ENCODE measurements at places on chromosomes 4 and X.

GRCh38 chrX:110992611-110993010 lies 103.4 kb upstream of the PAK3 start:
- DNase-seq = no peak

GRCh38 chrX:101009090-101009489 lies 39.6 kb downstream of the ARL13A start:
- no peak for DNase-seq

- no peak for DNase-seq
Measured at GRCh38 chrX:57232658-57233360, 53.7 kb upstream of the FAAH2 start.

DNA sequence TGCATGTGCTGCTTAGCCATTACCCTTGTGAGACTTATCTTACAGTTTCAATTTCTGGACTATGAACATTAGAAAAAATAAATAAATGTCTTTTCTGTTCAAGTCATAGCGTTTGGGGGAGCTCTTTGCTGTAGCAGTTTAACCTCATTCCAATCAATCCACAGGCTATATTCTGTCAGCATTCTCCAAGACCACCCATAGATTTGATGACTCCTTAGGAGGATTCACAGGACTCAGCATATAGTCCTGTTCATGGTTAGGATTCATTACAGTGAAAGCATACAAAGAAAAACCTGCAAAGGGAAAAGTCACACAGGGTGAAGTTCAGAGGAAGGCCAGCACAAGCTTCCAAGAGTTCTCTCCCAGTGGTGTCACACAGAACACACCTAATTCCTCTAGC lies 180.5 kb downstream of the ADAMTS3 start:
- DNase-seq = no peak

GRCh38 chr4:19156786-19157185 lies 1094.9 kb upstream of the SLIT2 start:
- DNase-seq = no peak

DNA sequence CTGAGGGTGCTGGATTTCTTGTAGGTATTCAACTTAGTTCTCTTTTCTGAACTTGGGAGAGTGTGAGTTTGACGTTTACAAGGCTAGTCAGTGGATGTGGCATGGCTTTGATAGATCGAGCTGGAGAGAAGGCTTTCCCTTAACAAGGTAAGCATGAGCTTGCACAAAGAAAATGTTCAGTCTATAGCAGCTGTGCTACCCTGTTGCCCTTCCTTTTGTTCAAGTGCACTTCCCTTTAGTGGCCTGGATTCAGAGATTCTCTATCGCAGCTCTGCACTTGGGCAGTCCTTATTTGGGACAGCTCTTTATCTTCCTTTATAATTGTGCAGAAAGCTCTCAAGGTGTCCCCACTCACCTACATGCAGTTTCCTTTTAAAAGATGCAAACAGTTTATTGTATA lies 198.0 kb downstream of the ARHGAP24 start:
- no peak for DNase-seq

GRCh38 chr4:123599920-123600810 lies 203.6 kb downstream of the SPRY1 start:
- DNase-seq = no peak

DNA sequence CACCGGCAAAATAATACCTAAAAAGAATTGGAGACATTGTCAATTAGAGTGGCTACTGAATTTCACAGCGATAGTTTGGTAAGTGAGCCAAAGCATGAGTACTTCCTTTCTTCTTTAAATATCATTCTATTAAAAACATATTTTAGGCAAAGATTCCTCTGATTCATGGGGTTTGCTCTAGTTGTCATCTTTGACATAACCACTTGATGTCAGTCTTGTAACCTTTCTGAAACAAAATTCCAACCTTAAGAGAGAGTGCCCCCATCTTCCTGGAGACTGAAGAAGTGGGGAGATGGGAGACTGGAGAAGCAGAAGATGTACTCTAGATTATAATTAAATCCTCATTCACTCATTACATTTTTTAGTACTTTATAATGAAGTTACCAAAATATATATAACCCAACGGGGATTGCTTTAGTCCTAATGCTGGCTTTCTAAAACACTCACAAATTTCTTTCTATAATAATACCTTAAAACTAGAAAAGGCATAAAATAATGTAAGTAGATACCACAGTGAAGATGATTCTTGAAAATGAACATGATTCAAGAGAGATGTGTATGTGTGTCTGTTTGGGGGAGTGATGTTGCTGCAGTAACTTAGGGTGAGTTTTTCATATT lies 96.4 kb downstream of the EMCN start:
- no peak for DNase-seq

DNA sequence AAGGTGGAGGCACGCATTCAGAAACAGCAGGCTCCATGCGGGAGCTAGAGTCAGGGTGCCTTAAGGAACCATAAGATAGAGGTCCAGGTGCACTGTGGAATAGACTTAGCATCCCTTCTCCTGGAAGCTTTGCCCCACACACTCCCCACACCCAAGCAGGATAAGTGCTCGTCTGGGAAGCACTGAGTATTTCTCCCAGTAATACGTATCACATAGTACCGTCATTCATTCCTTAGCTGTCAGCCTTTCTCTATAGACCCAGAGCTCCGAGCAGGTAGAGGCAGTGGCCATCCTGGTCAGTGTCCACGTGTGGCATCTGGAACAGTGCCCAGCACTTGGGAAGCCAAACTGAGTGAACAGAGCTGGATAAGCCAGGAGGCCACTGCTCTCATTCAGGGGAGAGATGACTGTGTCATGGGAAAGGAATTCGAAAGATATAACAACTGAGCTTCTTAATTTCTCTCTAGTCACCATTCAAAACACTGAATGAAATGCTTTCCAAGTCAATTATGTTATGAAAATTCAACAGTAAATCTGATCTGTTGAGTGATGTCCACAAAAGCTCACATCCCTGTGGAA lies 9.9 kb downstream of the APBB2 start:
- peak; percentile 77 for DNase-seq

- no peak for DNase-seq
Measured at GRCh38 chr4:96063639-96064038, 223.7 kb downstream of the PDHA2 start.

GRCh38 chrX:153305972-153306371 lies 15.6 kb downstream of the PNMA6F start:
- no peak for DNase-seq

DNA sequence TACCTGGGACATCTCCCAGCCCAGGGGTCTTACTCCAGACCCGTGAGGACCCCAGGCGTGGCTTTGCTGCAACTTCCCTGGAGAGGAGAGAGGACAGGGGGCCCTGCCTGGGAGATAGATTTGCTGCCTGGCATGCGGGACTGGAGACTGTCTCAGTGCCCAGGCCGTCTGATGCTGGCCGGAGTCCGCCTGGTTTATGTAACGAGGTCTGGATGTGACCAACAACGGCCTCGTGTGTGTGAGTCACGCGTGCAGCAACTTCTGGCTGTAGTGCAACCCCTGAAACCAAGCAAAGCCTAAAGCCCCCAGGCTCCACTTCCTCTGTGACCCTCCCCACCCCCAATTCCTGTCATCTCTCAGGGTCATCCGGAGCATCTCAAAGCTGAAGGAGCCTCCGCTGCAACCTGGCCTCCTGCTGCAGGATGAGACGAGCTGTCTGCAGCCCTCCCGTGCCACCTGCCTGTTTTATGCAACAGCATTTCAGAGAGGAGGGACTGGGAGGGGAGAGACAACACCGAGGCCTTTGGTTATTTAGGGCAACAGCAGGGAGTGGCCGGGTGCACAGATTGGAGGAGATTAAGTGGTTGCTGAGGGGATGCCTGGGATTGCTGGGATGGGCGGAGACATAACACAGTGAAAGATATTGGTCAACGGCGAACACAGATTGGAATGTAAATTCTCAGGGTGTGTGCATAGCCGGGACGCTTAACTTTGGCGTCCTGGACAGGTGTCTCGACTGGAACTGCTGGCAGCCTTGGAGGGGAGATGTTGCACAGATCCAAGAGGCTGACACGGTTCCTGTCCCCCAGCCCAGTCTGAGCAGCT lies 16.0 kb downstream of the XG start:
- DNase-seq = no peak

DNA sequence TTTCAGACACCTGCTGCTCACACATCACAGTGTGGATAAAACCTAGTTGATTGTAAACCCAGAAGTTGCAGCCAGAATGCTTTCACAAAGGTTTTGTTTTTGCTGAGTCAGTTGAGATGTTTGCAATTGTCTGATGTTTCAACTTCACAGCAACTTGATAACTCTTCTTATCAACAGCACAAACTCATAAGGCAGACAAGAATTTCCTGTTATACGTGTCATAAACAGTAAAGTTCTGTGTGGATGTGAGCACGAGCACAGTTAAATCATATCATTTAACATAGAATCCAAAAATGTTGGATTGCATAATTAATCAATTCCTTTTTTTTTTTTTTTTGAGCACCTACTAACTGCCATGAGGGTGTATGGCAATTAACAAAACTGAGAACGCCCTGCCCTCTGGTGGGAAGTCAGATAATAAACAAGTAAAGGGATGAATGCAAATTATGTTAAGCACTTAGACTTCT lies 512.2 kb downstream of the PDHA2 start:
- DNase-seq = no peak

- no peak for DNase-seq
Measured at GRCh38 chrX:110383414-110383813, 24.8 kb downstream of the RTL9 start.

DNA sequence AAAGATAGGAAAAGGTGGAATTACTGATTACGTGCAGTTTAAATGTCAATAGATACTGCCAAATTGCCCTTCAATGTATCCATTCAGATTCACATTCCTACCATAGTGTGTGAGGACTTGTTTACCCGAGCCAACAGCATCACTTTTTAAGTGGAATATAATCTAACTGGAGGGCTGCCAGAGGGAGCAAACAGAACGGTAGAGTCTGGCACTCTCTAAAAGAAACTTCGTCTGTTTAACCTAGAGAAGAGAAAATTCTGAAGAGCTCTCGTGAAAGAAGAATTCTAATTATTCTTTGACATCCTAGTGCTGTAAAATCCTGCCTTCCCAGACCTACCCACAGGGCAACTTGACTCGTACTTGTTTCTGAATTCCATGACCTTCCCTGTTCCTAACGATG lies 23.2 kb downstream of the SMIM43 start:
- DNase-seq = no peak

GRCh38 chr4:158121161-158121579 lies 51.7 kb downstream of the GASK1B start:
- no peak for DNase-seq

GRCh38 chr4:73850261-73850970 lies 2.7 kb upstream of the PF4V1 start:
- DNase-seq = no peak

DNA sequence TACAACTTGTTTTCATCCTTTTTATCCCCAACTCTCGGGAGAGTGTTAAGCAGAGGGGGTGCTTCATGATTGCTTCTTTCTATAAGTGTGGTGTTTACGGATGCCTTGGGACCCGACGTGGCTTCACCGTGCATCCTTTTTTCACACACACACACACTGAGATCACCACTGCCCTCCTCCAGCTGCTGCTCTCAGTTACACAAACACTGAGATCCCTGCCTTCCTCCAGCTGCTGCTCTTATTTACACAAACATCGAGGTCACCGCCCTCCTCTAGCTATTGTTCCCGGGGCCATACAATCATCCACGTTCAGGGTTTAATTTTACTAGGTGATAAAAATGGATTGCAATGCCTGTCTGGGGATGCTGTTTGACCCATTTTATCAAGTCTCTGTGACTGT lies 155.4 kb upstream of the FAM9B start:
- DNase-seq = no peak

GRCh38 chr4:111854494-111855087 lies 290.7 kb upstream of the FAM241A start:
- no peak for DNase-seq

GRCh38 chrX:130171446-130172126 lies at the start of gene RAB33A:
Gene RAB33A, plus strand, starts transcription at chrX:130171962. Its CDS starts 101 bp downstream, at chrX:130172063.
- DNase-seq = no peak

GRCh38 chr4:165464376-165464775 lies 85.6 kb downstream of the CPE start:
- DNase-seq = no peak

- no peak for DNase-seq
Measured at GRCh38 chr4:185040523-185040922, 22.2 kb downstream of the HELT start.

- DNase-seq = no peak
Measured at GRCh38 chr4:61995717-61996340, 795.7 kb downstream of the ADGRL3 start.

DNA sequence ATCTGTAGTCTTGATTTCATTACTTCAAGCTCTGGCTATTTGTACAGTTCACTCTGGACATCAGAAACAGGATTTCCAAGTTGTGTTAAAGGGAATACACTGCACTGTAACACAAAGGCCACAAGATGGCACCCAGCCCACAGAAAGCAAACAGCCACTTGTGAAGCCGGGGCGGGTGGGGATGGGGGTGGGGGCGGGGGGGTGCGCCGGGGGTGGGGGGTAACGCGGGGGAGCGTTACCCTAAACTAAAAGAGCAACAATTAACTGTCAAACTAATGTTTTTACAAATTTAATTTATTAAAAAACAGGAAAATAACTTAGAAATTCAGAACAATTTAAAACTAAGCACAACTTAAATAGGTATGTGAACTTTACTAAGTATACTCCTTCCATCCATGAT lies 27.3 kb downstream of the PRDX4 start:
- peak; percentile 2 for DNase-seq

DNA sequence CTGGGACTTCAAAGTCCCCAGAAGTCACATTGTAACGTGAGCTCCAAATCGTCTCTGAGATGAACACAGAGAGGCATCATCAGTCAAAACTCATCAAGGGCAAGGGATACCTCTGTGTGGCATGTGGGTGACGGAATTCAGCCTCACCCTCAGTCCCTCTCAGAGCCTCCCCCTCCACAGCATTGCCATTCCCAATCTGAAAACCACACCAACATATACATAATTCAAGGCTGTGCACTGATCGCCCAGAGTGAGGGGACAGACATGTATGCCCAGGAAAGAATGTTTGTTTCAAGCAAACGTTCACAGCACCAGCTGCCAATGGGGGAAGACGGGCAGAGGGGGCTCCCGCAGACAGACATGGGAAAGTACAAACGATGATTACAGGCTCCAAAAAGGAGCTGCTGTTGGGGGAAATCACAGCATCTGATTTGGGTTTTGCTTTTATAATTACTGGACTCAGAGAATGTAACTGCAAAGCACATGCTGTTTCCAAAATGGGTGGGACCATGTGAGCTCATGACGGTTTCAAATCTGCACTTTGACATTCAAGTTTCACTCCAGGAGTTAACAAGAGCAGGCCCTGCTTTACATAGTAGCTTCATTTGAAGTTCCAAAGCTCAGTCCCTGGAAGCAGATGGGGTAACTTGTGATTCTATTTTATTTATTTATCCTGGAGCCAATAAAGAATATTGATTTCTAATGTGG lies 88.3 kb downstream of the CLCN4 start:
- DNase-seq = no peak

- no peak for DNase-seq
Measured at GRCh38 chr4:101649790-101650515, 140.6 kb upstream of the BANK1 start.

DNA sequence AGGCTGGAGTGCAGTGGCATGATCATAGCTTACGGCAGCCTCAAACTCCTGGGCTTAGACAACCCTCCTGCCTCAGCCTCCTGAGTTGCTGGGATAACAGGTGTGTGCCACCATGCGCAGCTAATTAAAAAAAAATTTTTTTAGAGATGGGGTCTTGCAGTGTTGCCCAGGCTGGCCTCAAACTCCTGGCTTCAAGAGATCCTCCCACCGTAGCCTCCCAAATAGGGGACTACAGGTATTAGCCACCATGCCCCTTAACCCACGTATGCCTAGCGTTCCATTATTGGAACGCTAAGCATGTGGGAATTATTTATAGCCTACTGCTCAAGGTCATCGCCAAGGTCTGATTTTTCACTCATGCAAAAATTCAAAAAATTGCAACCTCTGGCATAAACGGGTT lies 20.3 kb upstream of the UBE2D3 start:
- no peak for DNase-seq
